ENCODE measurements at places on chromosomes 7 and 10.

DNA sequence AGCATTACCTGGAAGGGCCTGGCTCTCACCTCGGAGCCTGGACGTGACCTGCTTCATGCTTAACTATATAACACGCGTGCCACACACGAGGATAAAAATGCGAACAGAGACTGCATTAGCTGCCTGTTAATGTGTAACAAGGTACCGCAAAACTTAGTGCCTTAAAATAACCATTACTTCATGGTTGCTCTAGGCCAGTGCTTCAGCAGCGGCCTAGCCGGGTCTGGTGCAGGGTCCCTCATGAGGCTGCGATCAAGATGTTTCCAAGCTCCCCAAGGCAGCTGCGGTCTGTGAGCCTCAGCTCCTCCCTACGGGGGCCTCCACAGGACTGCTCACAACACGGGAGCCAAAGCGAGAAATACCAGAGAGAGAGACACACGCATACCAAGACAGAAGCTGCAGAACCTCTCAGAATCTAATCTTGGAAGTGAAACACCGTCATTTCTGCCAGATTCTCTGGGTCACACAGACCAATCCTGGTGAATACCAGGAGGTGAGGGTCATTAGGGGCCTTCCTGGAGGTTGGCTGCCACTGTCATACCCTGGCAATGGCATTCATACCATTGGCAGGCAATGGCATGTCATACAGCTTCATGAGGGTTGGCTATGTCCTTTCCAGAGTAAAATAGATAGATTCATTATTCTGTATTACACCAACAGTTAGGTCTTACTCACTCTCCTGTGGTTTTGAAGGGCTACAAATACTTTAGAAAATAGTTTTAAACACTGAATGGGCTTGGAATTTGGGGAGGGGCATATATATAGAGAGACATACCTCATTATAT lies 94.5 kb downstream of the HIPK2 start:
- DNase-seq, result no peak

DNA sequence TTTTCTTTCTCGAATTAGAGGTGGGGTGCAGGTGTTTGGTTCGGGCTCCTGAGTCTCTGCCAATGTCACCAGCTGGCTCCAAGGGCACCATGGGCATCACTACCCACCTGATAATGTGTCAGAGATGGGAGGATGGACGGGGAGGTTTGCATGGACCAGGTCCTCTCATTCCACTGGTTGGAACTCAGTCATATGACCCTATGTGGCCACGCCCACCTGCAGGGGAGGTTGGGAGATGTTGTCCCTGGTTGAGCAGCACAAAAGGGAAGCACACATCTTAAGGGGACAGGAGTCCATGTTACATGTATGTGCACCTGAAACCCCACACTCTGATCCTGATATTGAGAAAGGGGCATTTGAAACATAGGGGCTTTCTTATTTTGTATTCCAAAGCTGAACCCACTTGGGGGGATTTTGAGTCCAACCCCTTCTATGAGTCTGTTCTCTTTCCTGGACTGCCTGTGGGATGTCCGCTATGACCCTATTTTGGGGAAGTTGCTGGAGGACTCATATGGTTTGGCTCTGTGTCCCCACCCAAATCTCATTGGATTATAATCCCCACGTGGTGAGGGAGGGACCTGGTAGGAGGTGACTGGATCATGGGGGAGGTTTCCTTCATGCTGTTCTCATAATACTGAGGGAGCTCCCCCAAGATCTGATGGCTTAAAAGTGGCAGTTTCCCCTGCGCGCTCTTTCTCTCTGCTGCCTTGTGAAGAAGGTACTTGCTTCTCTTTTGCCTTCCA lies 66.9 kb upstream of the BAIAP2L1 start:
- DNase-seq, result no peak

DNA sequence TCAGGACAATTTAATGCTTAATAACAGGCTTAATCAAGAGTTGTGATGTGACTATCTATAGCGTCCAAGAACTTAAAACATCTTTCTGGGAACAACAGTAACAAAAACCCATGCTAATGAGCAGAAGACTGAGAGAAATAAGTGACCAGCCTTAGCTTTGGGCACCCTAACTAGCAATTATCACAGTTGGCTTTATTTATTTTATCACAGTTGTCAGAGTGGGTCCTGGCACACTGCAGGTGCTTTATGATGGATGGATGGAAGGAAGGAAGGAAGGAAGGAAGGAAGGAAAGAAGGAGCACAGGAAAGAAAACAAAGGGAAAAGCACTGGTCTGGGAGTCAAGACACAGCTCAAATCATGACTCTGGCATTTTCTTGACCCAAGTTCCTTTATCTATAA lies 181.1 kb downstream of the SKAP2 start:
- peak; percentile 95 for DNase-seq

GRCh38 chr7:141679014-141679413 lies 23.0 kb downstream of the DENND11 start:
- no peak for DNase-seq

GRCh38 chr10:452512-453426 lies 236.7 kb downstream of the DIP2C start:
- peak; percentile 20 for DNase-seq

- no peak for DNase-seq
Observed at GRCh38 chr7:1677206-1678080, 7.4 kb downstream of the ELFN1 start.

DNA sequence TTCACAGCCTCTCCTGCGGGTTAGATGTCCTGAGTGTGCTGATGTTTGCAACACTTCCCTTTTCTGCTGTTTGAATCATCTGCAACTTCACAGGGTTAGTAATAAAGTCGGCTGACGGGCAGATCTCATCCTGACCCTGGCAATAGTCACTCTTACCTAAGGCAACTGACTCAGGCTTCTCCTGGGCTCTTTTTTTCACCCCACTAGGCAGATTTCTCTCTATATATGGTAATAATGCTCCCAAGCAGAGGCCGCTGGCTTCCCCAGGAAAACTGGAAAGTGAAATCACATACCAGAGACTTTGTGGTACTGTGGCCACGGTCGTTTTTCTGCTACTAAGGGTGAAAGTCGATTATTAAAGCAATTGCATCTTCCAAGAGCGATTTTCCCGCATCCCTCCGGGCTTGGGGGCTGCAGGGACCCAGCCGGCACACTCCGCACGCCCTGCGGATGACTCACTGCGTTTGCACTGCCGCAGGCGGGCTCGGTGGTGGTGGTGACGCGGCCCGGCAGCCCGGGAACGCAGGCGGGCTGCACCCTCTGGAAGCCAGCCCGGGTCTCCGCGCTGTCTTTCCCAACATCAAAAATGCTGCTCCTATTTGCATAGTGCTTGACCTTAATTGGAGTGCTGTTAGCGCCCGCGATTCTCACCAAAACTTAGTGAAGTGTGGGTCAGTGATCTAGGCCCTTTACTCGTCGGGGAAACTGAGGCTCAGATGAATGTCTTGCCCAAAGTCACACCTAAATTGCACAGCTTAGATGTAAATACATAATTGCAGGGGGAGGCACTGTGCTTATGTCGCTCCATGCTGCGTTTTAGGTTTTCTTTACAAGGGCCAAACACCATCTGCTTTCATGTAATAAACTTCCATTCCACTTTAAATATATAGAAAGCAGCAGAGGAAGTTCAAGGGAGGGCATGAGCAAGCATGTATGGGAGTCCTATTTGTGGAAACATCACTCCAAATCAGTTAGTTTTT lies 47.6 kb upstream of the ITGB1 start:
- peak; percentile 78 for DNase-seq

GRCh38 chr10:1610986-1611770 lies 126.1 kb downstream of the ADARB2 start:
- no peak for DNase-seq

- no peak for DNase-seq
Observed at GRCh38 chr10:78035025-78035424, 1.4 kb downstream of the RPS24 start.

- peak; percentile 28 for DNase-seq
Observed at GRCh38 chr10:96910488-96911395, 78.6 kb downstream of the LCOR start.

DNA sequence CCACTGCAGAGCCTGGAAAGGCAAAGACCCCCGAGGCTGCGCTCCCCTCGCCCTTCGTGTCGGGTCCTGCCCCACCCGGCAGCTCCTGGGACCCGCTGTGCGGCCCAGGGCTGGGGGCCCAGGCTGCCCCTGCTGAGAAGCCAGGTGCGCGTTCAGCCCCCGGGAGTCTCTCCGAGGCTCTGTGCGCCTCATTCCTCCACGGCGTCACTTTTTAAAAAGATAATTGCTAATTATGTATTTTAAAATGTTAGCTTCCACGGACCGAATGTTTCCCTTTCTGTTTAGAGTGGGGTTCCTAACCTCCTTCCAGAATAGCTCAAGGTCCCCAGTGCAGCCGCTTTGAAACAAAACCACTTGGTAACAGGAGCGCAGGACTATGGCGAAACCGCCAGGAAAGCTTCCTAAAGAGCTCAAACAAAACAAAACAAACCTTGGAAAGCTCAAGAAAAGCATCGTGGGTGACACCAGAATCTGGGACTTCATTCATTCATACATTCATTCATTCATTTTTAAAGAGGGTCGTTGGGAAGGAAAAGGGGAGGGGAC lies 45.6 kb downstream of the PDIA4 start:
- DNase-seq, result peak; percentile 63

DNA sequence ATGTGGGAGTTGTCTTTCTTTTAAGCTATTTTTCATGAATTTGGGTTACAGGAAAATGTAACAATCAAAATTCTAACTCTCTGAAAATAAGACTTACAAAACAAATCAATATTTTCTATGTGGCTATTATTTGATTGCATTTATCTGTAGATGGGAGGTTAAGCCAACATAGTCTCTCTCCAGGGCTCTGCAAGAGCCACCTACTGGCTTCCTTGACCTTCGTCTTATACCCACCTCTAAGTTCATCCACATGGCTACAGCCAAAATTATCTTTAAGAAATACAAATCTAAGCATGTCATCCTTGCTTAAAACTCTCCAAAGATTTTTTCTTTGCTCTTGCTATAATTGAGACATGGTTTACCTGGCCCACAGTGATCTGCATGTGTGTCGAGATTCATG lies 14.2 kb downstream of the GRM3 start:
- DNase-seq, result no peak

DNA sequence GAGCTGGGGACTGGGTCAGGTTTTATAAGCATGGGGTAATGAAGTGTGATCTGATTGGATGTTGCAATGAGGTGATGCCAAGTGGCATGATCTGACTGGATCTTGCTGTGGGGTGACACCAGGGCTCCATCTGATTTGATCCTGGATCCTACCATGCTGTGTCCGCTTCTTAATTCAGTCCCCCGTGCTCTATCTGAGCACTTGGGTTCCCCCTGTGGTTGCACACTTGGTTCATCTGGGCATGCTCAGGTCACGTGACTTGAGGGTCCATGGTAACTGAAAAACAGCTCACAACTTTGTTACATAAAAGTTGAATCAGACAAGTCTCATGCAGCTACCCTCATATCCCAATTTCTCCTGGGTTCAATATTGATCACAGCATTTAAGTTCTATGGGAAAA lies 448.6 kb upstream of the NRP1 start:
- DNase-seq, result no peak

DNA sequence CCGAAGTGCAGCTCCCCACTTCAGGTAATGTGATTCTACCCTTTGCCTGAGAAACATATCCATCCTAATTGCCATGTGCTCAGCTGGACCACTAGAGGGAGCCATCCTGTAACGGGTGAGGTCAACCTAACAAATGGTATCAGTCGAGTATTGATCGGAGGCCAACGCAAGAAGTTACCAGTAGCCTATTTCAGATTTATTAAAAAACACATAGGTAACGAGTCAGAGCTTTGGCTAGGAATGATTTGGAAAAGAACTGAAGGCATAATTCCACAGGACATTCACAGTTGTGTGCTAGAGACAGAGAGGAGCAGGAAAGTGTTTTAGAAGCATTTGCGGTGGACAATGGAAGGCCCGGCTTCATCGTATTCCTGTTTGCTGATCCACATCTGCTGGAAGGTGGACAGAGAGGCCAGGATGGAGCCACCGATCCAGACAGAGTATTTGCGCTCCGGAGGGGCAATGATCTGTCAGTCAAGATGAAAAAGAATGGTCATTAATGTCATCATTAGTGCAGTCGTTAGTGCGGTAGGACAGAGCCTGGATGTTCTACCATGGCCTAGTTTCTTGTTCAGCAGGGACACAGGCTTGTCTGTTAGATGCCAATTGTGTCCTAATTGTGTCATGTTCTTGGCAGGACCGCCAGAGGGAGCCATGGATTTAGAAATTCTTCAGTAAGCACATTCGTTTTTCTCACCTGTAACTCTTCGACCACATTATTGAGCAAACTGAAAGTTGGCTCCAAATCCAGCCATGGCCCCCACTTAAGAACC lies 17.5 kb downstream of the ACTA2 start:
- peak; percentile 72 for DNase-seq

DNA sequence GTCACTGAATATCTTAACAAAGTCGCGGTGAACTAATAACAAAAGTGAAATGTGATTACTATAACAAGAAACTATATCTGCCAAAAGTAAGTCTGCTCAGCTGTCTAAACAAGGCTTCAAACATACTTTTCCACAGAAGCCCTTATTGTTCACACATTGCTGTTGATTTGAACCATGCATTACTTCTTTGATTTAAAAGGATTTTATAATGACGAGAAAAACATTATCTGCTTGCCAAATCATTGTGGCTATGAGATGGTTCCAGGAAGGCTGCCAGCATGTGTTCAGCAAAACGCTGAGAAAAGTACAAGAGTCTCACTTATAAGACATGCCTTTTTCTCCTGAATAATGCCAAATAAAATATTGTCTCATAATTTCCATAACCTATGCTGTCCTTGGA lies 24.4 kb downstream of the RNF133 start:
- DNase-seq, result no peak

DNA sequence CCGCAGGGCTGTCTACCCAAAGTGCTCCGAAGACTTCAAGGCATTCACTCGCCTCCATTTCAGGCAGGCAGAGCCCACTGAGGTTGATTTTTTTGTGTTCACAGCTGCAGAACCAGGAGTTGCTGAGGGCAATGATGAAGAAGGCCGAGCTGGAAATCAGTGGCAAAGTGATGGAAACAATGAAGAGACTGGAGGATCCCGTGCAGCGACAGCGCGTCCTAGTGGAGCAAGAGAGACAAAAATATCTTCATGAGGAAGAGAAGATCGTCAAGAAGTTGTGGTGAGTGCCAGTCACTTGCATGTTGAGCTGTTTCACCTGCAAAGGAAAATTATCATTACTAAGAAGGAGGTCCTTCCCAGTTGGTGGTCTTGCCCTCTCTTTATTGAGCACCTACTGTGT lies 210.5 kb downstream of the ARHGAP21 start:
- no peak for DNase-seq

- peak; percentile 24 for DNase-seq
Observed at GRCh38 chr7:111005445-111005844, 85.5 kb upstream of the LRRN3 start.

GRCh38 chr7:29815181-29816105 lies 9.1 kb downstream of the WIPF3 start:
- DNase-seq, result no peak

- peak; percentile 77 for DNase-seq
Observed at GRCh38 chr10:78657163-78657861, 411.5 kb upstream of the ZMIZ1 start.

GRCh38 chr10:97731346-97732051 lies 5.4 kb upstream of the ZFYVE27 start:
- peak; percentile 74 for DNase-seq

GRCh38 chr10:43108951-43109350 lies 29.3 kb upstream of the CSGALNACT2 start:
- no peak for DNase-seq

Measured in NCI-H69 (cell line).